ENCODE measurements at places on chromosomes 16 and 17. TPM values are rescaled to one million over a fixed set of nuclear protein-coding genes. Genes with fewer than 3 reads are reported as not detected.

DNA sequence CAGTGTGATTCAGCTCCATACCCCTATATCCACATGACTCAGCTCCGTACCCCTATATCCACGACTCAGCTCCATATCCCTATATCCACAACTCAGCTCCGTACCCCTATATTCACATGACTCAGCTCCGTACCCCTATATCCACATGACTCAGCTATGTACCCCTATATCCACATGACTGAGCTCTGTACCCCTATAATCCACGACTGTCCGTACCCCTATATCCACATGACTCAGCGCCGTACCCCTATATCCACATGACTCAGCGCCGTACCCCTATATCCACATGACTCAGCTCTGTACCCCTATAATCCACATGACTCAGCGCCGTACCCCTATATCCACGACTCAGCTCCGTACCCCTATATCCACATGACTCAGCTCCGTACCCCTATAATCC, 16.8 kb downstream of the CYB5D2 start:
- H3K27me3 ChIP-seq, result no peaks in the 10 kb centered on the region
- DNase-seq, result no peak
- no peak overlapping the region for H3K27ac ChIP-seq
- no peaks in the 10 kb centered on the region for H3K4me1 ChIP-seq

DNA sequence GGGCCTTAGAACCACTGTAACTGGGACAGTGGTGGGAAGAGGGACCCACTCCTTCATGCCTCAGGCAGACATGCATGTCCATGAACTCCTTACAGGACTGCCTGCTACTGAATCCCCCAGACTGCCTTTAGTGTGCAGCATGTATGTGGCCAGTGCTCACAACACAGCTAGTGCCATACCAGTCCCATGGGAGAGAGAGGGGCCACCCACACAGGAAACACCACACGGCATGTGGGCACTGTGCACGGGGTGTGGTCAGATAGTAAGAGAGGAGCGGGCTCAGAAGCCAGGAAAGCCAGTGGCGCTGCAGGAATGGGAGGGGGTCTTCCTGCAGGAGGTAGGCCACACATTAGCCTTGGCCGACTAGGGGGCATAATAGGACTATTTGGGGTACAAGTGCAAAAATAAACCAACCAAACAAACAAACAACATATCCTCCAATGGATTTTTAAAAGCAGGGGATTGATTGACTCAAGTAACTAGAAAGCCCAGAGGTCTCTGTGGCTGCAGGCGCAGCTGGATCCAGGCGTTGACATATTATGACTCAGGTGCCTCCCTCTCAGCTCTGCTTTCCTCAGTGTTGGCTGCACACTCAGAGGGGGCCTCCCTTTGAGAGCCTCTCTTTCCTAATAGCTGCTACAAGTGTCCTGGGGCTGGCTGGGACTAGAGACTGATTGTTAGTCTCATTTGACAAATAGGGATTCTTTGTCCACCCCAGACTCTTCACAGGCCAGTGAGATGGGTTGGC, 104.4 kb downstream of the AMFR start:
- no peak overlapping the region for H3K27ac ChIP-seq
- DNase-seq, result peak; percentile 14
- H3K27me3 ChIP-seq, result no peaks in the 10 kb centered on the region

GRCh38 chr17:58191241-58191896, 1.2 kb upstream of the EPX start:
- no peaks in the 10 kb centered on the region for H3K36me3 ChIP-seq
- H3K4me1 ChIP-seq, result no peaks in the 10 kb centered on the region
- H3K27ac ChIP-seq, result no peak overlapping the region
- no peak overlapping the region for H3K4me3 ChIP-seq
- no peak for DNase-seq

- no peaks in the 10 kb centered on the region for H3K27me3 ChIP-seq
- DNase-seq, result no peak
- peaks cover 15% of the 10 kb centered on the region for H3K4me1 ChIP-seq
- no peak overlapping the region for H3K4me3 ChIP-seq
- peaks cover 1% of the 10 kb centered on the region for H3K36me3 ChIP-seq
Observed at GRCh38 chr16:12484972-12485371, 318.7 kb downstream of the CPPED1 start.

DNA sequence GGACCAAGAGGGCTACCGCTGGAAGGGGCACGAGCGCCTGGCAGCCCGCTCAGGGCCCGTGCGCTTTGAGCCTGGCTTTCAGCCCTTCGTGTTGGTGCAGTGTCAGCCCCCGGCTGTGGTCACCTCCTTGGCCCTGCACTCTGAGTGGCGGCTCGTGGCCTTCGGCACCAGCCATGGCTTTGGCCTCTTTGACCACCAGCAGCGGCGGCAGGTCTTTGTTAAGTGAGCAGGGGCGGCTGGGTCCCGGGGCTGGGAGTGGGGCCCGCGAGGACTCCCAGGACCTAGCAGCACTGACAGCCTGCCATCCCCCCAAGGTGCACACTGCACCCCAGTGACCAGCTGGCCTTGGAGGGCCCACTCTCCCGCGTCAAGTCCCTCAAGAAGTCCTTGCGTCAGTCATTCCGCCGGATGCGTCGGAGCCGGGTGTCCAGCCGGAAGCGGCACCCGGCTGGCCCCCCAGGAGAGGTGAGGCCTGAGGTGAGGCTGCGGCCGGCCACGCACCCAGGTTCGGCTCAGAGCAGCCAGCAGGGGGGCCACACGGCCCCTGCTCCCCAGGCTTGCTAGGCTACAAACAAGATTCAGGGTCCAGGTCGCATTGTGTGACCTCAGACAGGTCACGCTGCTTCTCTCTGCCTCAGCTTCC, 17.4 kb upstream of the MYO15B start:
- DNase-seq, result no peak
- no peak overlapping the region for H3K4me3 ChIP-seq
- no peaks in the 10 kb centered on the region for H3K27me3 ChIP-seq
- no peaks in the 10 kb centered on the region for H3K4me1 ChIP-seq
- H3K27ac ChIP-seq, result no peak overlapping the region

DNA sequence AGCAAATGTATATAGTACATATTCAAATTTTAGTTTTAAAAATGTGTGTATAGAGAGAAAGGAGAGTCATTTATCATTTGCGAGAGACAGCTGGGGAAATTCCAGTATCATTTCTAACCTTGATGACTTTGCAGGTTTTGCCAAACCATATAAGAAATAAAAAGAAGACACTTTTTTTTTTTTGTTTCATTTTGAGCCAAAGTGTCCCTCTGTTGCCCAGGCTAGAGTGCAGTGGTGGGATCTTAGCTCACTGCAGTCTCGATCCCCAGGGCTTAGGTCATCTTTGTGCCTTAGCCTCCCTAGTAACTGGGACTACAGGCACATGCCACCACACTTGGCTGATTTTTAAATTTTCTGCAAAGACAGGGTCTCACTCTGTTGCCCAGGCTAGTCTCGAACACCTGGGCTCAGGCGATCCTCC, 38.4 kb upstream of the VWA3A start:
- H3K4me1 ChIP-seq, result peaks cover 32% of the 10 kb centered on the region
- H3K4me3 ChIP-seq, result no peak overlapping the region
- no peaks in the 10 kb centered on the region for H3K27me3 ChIP-seq
- H3K27ac ChIP-seq, result no peak overlapping the region
- peak; percentile 17 for DNase-seq
- H3K36me3 ChIP-seq, result peaks cover 9% of the 10 kb centered on the region

DNA sequence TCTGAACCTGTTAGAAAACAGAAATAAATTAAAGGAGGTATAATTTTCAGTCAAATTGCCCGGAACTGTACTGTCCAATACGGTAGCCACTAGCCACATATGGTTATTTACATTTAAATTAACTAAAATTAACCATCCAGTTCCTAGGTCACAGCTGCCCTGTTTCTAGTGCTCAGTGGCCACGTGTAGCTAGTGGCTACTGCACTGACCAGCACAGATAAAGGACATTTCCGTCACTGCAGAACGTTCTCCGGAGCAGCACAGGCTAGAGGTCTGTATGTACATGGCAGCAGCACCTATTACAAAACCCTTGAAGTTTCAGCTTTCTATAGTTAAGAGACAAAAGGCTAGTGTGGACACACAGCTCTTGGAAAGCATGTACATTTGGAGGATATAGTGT, 33.7 kb downstream of the CPSF4L start:
- peaks cover 55% of the 10 kb centered on the region for H3K4me1 ChIP-seq
- no peaks in the 10 kb centered on the region for H3K27me3 ChIP-seq
- no peak overlapping the region for H3K4me3 ChIP-seq
- no peak overlapping the region for H3K27ac ChIP-seq
- peaks cover 16% of the 10 kb centered on the region for H3K36me3 ChIP-seq
- DNase-seq, result no peak

DNA sequence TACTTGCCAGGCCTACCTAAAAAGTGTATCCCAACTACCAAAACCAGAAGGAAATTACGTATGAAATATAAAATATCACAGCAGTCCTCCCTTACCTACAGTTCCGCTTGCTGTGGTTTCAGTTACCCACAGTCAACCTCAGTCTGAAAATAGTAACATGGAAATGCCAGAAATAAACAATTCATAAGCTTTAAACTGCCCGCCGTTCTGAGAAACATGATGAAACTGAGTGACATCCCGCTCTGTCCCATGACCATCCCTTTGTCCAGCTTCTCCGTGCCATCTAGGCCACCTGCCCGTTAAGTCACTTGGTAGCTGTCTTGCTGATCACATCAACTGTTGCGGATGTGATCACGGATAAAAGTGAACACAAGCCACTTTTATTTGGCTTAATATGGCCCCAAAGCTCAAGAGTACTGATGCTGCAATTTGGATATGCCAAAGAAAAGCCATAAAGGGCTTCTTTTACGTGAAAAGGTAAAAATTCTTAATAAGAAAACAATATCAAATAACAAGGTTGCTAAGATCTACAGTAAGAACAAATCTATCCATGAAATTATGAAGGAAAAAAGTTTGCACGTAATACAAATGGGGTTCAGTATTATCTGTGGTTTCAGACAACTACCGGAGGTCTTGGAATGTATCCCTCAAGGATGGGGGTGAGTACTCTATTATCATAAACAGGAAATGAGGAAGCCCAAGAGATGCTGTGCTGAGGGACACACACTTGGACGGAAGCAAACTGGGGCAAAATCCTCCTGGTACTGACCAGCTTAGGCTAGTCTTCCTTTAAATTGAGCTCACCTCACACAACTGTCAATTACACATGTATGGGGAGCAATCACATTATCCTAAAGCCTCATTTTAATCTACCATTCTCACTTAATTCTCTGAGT, 8.2 kb downstream of the USP22 start:
- peak overlapping the region; percentile 95 for H3K27ac ChIP-seq
- peaks cover 22% of the 10 kb centered on the region for H3K36me3 ChIP-seq
- peak overlapping the region; percentile 75 for H3K4me3 ChIP-seq
- H3K27me3 ChIP-seq, result no peaks in the 10 kb centered on the region
- DNase-seq, result peak; percentile 60

- H3K36me3 ChIP-seq, result peaks cover 3% of the 10 kb centered on the region
- peak overlapping the region; percentile 88 for H3K27ac ChIP-seq
- no peaks in the 10 kb centered on the region for H3K27me3 ChIP-seq
Observed at GRCh38 chr17:7838090-7839075, 4.4 kb downstream of the KDM6B start.

GRCh38 chr16:66720766-66721165, 24.2 kb upstream of the CMTM4 start:
- H3K4me3 ChIP-seq, result no peak overlapping the region
- no peak overlapping the region for H3K27ac ChIP-seq
- H3K36me3 ChIP-seq, result peaks cover 15% of the 10 kb centered on the region
- H3K27me3 ChIP-seq, result no peaks in the 10 kb centered on the region

- DNase-seq, result no peak
Observed at GRCh38 chr16:53761962-53762703, 58.2 kb downstream of the FTO start.

DNA sequence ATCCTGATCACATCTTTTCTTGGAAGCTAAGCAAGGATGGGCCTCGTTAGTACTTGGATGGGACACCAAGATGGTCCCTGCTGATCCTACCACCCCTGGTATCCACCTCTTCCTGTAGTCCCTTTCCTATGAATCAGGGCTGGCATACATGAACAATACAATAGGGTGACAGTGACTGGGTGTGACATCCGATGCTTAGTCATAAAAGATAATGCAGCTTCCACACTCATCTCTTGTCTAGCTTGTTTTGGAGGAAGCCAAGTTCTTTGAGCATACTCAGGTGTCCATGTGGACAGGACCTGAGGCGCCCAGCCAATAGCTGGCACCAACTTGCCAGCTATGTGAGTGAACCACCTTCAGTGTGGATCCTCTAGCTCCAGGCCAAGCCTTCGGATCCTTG, 62.5 kb upstream of the NFAT5 start:
- no peak for DNase-seq
- no peaks in the 10 kb centered on the region for H3K36me3 ChIP-seq
- H3K4me1 ChIP-seq, result peaks cover 7% of the 10 kb centered on the region
- no peak overlapping the region for H3K4me3 ChIP-seq
- H3K27me3 ChIP-seq, result no peaks in the 10 kb centered on the region

GRCh38 chr16:71562552-71562951, 14.3 kb downstream of the TAT start:
- H3K27ac ChIP-seq, result no peak overlapping the region
- peaks cover 15% of the 10 kb centered on the region for H3K4me1 ChIP-seq
- H3K4me3 ChIP-seq, result no peak overlapping the region
- H3K36me3 ChIP-seq, result no peaks in the 10 kb centered on the region

DNA sequence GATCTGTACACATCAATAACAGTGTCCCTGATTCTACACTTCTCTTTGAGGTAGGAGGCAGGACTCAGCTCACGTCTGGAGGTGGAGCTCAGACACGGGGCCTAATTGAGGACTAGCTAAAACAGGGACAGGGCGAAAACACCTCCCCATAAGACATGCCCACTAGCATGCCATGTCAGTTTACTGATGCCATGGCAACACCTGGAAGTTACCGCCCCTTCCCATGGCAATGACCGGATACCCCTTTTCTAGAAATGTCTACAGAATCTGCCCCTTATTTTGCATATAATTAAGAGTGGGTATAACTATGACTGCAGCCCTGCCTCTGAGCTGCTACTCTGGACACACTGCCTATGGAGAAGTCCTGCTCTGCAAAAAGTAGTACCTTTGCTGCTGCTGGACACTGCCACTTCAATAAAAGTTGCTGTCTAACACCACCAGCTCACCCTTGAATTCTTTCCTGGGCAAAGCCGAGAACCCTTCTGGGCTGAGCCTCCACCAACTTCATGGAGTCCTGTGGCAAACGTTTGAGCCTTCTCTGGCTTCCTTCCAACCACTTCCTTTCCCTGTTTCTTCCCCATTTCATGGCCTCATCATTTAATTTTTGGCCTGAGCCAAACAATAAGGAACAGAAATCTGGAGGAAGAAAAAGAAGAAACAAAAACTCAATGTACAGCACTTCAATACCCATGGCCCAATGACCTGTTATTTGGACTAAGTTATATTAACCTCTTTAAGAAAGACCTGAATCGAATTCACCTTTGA, 21.0 kb downstream of the PHB1 start:
- no peak overlapping the region for H3K27ac ChIP-seq
- H3K4me1 ChIP-seq, result peaks cover 31% of the 10 kb centered on the region
- no peaks in the 10 kb centered on the region for H3K36me3 ChIP-seq

GRCh38 chr16:11329891-11330290, 15.4 kb upstream of the RMI2 start:
- no peak overlapping the region for H3K4me3 ChIP-seq
- no peaks in the 10 kb centered on the region for H3K27me3 ChIP-seq
- no peak for DNase-seq
- H3K27ac ChIP-seq, result no peak overlapping the region
- no peaks in the 10 kb centered on the region for H3K36me3 ChIP-seq
- peaks cover 46% of the 10 kb centered on the region for H3K4me1 ChIP-seq

GRCh38 chr17:68089881-68090280, 54.3 kb downstream of the KPNA2 start:
- H3K36me3 ChIP-seq, result no peaks in the 10 kb centered on the region
- H3K27ac ChIP-seq, result no peak overlapping the region
- H3K4me1 ChIP-seq, result peaks cover 34% of the 10 kb centered on the region

Gene LUC7L
- total RNA-seq, result 59.1 TPM

Gene METTL16
- total RNA-seq, result 45.5 TPM

Gene ORC6
- total RNA-seq, result 57.7 TPM

Gene PLEKHH3
- 0.77 TPM for total RNA-seq

Gene SBK1
- 2.8 TPM for total RNA-seq

Gene EME1
- 68.9 TPM for total RNA-seq

Gene CDH15
- not detected for total RNA-seq

Gene ABI3
- total RNA-seq, result 18.7 TPM

Gene SMCR8
- 8.8 TPM for total RNA-seq

Gene GP1BA
- total RNA-seq, result not detected

Gene KRT24
- total RNA-seq, result not detected

Data from activated naive CD4-positive, alpha-beta T cell treated with anti-CD3 and anti-CD28 coated beads for 36 hours (primary cell).